ENCODE measurements at places on chromosomes 7 and 10.

- DNase-seq = no peak
Observed at GRCh38 chr10:61995220-61995503, 93.7 kb downstream of the ARID5B start.

DNA sequence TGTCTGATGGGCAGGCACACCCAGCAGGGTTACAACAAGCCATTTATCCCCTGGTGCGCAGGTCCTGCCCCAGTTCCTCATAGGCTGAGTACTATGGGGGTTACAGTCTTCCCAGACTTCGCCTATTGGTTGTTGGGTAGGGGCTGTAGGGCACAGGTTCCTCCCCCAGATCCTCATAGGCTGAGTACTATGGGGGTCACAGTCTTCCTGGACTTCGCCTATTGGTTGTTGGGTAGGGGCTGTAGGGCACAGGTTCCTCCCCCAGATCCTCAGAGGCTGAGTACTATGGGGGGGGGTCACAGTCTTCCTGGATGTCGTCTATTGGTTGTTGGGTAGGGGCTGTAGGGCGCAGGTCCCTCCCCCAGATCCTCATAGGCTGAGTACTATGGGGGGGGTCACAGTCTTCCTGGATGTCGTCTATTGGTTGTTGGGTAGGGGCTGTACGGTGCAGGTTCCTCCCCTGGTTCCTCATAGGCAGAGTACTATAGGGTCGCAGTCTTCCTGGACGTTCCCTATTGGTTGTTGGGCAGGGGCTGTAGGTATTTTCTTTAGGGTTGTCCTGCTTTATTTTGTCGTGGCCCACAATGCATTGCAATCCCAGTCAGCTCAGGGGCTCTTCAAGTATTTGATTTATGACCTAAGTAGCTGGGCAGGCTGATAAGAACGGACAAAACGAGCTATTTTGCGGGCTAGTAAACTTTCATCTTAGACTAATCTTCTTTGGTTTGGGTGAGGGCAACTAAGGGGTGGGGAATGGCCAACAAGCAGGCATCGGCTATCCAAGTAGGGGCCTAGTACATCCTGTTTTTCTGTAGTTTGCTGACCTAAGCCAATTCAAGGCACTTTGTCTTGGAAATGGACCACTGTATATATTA, 3.4 kb downstream of the LRRC27 start:
- DNase-seq = no peak

- no peak for DNase-seq
Observed at GRCh38 chr7:149880638-149881311, 7.0 kb downstream of the ATP6V0E2 start.

DNA sequence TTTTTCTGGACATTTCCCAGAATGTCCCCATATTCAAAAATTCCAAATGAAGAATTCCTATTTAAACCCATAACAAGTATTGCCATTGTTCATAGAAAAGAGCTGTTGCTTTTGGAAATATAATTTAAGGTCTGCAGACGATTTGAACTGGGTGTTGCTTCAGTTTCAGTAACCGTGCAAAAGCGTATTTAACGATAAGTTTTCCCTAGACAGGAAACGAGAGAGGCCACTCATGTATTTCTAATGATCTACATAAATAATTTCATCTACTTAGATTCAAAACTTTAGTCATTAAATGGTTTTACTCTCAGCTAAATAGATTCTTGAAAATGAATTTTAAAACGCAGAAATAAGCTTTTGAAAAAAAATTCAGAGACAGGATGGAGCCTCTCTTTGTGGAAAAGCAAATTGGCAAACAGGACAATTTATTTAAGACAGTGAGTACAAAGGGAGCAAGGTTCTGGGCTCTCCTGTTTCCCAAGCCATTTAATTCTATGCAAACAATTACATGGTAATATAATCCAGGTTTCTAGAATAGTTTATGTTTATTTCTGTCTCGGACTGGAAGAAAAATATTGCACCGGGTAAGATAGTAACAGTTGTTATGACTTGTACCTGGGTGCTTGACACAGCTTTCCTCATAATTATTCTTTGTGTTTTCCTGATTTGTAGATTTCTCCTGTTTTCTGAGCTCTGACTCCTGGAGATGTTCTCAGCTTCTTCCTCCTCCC, 263.0 kb downstream of the BAMBI start:
- DNase-seq = no peak

DNA sequence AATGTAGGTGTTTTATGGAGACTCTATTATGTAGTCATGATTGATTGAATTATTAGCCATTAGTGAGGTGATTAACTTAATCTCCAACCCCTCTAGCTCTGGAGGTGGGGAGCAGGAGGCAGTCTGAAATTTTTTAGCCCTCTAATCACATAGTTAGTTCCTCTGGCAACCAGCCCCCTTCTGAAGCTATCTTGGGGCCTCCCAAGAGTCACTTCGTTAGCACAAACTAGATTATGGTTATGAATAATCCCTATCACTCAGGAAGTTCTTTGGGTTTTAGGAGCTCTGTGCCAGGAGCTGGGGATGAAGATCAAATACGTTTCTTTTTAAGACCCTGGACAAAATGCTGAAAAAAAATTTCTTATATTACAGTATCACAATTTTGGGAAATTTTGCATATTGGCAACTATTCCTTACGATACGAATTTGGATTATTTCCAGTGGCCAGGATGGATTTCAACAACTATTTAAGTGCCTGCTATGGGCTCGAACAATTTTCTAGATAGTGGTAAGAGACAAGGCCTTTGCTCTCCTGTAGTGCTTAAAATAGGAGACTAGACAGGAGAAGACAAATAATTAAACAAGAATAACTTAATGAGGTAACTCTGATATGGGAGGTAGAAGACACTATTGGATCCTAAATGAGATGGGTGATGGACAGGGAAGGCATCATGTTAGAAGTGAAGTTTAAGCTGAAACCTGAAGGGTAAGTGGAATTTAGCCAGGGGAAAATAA, 52.9 kb downstream of the BTAF1 start:
- peak; percentile 26 for DNase-seq

- no peak for DNase-seq
Observed at GRCh38 chr7:631964-632830, 94.3 kb upstream of the DNAAF5 start.

DNA sequence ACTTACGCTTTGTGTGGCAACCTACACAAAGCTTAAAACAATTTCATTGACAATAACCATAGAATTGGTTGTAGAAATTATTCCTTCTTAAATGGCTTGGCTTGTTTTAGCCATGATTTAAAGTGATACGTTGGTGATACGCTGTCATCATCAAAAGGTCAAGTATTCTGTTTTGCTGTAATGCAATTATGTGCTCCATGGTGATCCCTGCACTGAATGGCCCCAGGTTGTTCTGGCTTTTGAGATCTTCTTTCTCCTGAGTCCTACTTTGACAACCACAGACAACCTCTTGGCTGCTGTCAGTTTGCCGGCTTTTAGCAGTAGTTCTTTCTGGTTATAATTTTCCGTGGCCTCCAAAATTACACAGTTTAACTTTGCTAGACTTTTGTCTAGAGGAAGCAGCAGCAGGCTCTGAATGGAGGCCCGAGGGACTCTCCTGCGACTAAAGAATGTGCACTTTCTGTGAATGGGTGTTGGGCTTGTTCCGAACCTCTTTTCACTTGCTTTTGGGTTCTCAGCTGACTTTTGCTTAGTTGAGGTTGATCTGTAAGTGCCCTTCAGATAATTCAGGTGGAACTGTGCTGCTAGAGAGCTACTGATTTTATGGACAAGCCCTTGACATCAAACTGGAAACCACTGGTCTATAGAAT, 104.7 kb downstream of the TMEM178B start:
- DNase-seq = no peak

GRCh38 chr7:23335136-23335535, 36.0 kb downstream of the MALSU1 start:
- DNase-seq = no peak

GRCh38 chr7:47818796-47819606, 129.3 kb downstream of the PKD1L1 start:
- DNase-seq = peak; percentile 82

DNA sequence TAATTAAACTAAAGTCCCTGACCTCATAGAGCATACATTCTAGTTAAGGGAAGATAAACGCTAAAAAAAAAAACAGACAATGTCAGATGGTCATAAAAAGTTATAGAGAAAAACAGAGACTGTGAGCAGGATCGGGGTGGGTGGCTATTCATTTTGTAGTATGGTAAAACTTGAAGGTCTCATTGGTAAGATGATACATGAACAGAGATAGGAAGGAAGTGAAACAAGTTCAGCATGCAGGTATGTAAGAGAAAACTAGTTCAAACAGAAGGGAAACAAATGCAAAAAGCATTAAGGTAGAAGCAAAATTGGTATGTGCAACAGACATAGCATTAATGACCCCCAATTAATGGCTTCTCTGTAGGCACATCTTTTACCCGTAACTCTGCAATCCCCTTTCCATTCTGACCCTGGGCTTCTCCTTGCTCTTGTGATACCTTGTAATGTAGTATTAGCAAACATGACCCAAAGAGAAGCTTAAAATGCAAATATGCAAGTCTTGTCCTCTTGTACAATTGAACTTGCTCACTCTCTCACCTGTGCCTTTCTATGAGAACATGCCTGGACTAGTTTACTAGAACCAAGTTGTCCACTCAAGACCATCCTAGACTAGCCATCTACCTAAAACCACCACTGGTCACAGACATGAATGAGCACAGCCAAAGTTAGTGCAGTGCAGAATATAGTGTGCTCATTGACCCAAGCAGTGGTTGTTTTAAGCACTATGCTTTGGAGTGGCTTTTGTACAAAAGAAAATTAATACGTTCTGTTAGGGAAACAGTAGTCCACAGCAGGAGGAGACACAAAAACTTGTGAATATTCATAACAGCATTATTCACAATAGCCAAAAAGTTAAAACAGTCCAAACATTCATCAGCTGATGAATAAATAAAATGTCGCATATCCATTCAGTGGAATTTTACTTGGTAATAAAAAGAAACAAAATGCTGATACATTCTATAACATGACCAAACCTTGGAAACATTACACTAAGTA, 57.0 kb downstream of the BRAF start:
- no peak for DNase-seq

DNA sequence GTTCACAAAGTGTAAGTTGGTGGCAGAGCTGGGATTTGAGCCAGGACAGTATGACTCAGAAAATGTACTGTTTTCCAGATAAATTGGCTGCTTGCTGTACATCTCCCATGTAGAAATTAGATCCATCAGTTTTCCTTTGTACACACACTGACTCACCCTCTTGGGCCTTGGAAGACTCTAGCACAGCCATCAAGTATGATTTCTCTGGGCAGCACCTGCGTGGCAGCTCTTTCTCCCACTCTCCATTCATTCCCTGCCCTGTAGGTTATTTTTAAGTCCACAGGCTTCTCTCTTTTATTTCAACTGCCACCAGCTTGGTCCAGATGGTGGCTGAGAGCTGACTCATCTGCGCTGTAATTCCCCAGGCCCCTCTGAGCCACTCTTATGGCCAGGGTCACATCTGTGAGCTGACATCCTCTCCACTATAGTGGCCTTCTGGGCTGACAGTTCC, 28.3 kb upstream of the SDK1 start:
- peak; percentile 55 for DNase-seq

GRCh38 chr7:34075523-34076370, 170.4 kb downstream of the BMPER start:
- peak; percentile 65 for DNase-seq

Measured in ELR (cell line).